Effector CD4-positive, alpha-beta T cell (primary cell): ENCODE measurements at places on chromosomes 5 and 9.

DNA sequence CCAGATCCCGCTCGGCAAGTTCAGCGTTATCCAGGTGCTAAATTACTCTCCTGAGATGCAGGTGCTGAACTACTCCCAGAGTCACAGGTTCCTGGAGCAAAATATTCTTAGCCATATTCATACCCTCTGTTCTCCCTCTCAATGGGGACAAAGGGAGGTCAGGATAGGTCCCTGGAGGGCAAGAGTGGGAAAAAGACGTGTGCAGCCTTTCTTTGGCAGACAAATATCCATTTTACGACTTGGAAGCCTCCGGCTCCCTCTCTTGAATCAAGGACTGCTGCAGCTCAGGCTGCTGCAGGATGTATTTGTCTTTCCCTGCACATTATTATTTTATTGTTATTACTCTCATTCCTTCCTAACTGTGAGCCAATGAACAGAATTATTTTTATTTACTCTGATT, 590.2 kb downstream of the NR2F1-AS1 start:
- DNase-seq = no peak

- no peak for DNase-seq
Observed at GRCh38 chr5:35660451-35660850, 42.8 kb downstream of the SPEF2 start.

DNA sequence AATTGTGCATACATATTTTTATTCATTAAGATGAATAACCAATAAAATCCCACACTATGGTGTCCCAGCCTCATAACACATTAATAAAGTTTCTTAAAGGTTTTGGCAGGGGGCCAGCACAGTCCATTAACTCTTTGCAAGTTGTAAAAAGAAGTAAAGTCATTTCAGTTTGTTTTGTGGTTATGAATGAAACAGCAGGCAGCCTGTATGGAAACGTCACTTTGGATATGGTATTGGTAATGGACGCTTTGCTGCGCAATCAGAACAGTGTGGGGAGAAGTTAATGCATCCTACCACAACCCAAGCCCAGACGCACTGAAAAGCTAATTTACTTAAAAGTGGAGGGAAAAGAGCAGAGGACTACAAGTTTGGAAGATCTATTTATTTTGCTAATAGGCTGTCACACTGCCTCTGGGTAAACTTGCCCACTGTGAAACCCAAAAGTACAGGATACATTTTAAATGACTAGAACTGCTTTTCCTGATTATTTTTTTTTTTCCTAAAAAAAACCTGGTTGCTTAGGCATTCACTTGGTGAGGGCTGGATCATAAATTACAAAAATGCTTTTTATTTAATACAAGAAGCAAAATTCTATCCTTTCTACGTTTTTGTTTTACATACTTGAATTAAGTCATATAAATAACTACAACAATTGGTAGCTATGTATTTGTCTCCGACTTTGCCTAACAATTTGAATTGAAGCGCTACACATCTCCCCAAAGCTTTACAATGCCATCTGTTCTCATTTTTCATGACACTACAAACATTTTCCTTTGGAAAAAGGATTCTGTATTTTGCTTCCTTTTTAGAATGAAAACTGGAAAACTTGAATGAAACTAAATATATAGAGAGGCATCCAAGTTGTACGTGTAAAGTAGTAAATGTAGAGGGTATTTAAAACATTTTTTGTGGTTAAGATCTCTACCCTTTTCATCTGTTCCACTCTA, 104.3 kb downstream of the NFIB start:
- no peak for DNase-seq

DNA sequence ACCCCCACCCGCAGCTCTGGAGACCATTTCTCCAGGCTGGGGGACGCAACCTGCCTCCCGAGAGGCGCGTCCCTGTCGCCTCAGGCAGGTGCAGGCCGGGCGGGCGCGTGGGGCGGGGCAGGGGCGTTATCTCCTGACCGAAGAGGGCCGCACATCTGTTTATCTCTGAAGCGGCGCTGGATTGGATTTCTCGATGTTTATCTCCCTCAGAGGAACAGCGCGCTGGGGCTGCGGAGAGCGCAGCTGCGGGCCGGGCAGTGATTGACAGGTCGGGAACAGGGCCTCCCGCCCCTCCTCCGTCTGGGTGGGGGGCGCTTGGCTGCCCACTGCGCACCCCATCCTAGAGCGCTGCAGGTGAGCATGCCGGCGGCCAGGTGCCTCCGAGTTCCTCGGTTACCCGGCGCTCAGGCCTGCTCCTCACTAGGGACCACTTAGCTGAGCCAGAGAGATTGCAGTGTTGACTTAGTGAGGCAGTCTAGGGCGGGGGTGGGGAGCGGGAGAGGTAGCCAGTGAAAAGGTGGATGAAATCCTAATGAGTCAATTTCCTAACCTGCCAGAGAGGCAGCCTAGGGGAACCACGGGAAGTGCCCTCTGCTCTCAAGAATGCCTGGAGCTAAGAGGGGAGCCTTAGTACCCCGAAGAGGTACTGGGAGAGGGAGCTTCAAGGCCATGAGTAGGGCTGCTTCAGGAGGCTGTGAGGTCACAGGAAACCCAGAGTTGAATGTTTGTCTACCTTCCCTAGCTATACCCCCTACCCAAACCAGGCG, 39.6 kb upstream of the TIFAB start:
- no peak for DNase-seq

GRCh38 chr5:127409921-127410675, 107.3 kb upstream of the PRRC1 start:
- no peak for DNase-seq

DNA sequence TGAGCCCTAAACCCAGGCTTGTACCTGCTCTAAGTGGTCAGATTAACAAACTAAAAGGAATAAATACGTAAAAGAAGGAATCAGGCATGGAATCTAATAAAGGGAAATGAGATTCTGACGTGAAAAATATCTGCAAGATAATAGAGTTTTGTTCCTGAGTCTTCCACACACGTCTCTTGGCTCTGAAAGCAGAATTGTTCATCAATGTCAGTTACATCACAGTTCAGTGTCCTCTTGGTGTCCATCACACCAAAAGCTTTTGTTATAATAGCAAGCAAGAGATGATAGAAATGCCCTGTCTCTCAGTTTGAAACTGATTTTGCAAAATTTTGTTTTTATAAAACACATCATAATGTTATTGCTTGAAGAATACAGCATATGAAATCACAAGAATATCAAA, 34.7 kb upstream of the NMUR2 start:
- no peak for DNase-seq

GRCh38 chr5:15607076-15607475, 107.1 kb downstream of the FBXL7 start:
- DNase-seq = no peak

GRCh38 chr5:142698447-142699183, 12.7 kb upstream of the FGF1 start:
- DNase-seq = no peak

GRCh38 chr5:135430135-135430437, 17.1 kb downstream of the DCANP1 start:
- no peak for DNase-seq

DNA sequence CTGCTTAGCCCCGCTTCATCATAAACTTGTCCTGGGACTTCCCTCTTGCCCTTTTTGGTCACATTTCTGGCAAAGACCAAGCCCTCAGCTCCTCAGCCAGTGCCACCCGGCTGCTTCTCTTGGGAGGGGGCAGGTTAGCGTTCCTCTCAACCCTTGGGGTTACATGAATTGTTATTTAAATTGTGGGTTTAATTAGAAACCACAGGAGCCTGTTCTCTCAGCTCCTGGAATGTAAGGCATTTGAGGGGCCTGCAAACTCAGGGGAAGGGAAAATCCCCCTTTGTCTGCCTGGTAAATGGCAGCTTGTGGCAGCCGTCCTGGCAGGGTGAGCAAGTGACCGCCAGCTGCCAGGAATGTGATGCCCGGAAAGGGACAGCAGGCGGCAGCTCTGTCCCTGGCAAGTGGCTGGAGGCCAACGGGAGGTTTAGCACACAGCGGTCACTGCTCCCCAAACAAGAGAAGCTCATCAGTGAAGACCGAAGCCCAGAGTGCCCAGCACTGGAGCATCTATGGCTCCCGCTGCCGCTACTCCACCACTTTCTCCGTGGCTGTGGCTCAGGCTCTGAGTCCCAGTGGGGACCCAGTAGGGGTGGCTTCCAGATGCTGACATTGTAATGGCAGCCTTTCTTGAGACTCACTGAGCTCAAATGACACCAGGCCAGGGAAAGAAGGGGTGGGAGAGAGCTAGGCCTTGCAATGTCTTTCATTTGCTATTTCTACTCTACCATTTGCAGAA, 51.7 kb downstream of the SHB start:
- DNase-seq = no peak

- DNase-seq = no peak
Observed at GRCh38 chr9:125690679-125691078, 16.3 kb downstream of the MAPKAP1 start.

DNA sequence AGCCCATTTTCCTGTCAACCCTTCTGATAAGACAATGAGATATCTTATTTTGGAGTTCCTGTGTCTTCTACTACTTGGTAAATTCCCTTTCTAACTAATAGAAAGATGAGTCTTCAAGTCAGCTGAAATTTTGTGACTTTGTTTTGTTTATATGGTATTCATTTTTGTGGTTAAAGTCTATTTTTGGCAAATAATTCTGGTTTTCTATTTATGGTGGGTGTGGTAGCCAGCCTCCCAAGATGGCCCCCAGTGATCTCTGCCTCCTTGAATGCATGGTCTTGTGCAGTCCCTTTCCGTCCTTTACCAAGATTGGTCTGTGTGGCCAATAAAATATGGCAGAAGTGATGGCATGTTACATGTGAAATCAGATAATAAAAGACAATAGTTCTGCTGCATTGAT, 91.5 kb downstream of the NR3C1 start:
- no peak for DNase-seq

GRCh38 chr9:36399980-36400331, at the start of gene RNF38:
Gene RNF38, minus strand, starts transcription at chr9:36400269. Its CDS starts 161 bp downstream, at chr9:36400108.
- peak; percentile 63 for DNase-seq

DNA sequence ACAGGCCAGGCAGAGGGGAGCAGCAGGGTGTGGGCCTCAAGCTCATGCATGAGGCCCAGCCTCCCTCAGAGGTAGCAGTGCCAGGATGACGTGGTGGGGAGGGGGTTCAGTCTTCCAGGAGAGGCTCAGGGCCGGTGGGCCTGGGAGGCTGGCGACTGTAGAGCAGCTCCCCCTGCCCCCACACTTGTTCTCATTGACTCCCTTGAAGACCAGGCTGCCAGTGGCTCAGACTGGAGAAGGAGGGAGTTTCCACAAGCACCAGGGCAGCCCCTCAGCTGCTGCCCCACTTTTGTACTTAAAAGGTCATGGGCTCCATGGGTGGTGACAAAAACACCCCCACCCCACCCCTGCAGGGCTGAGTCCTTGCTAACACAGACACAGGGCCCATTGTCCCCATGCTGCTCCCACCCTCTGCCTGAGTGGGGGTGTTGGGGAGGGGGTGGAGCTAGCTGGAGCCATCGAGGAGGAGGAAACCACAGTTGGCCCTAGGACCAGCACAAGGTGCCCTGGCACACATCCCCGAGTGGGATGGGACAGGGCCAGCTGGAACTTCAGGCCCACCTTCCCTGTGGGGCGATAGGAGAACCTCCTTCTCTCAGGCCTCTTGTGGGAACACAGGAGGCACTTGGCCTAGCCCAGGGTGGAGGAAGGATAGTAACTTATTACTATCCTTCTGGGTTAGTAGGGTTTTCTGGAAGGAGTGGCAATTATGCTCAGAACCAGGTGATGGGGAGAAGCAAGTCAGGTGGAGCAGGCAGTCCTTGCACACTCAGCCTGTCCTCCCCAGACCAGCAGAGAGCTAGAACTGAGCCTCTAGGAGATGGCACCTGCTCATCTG, 10.7 kb downstream of the PDLIM4 start:
- no peak for DNase-seq

DNA sequence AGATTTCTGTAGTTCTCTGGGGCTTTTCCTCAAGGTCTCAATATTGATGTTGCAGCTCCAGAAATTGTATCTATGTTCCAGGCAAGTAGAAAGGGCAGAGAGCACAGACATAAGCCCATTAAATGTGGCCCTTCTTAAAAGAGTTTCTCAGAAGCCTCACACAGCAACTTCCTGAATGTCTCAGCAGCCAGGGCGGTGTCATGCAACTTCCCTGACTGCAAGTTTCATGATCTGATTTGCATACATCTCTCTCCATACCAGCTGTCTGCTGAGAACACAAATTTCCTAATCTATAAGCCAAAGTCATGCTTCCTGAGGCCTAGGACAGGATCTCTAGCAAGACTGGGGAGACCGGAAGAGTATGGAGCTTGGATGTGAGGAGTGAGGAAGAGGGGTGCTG, 13.0 kb downstream of the RGS7BP start:
- DNase-seq = no peak

GRCh38 chr5:145110834-145111233, 724.3 kb downstream of the PRELID2 start:
- DNase-seq = no peak

DNA sequence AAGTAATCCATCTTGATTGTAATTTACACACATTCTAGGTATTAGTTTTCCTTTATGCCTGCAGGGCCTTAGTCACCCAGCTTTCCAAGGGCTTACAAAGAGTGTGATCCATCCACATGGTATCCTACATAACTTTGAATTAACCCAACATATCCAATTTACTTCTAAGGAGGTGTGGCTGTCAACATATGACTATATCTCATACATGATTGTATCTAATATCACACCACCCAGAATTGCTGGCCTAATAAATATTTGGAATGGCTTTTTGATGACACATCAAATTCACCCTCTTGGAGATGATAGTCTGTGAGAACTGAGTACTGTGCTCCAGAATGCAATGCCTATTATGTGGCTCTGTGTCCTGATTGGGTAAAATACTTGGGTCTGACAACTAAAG, 363.3 kb upstream of the GRIN3A start:
- DNase-seq = no peak

GRCh38 chr9:99300103-99300439, 78.0 kb downstream of the SEC61B start:
- DNase-seq = no peak

DNA sequence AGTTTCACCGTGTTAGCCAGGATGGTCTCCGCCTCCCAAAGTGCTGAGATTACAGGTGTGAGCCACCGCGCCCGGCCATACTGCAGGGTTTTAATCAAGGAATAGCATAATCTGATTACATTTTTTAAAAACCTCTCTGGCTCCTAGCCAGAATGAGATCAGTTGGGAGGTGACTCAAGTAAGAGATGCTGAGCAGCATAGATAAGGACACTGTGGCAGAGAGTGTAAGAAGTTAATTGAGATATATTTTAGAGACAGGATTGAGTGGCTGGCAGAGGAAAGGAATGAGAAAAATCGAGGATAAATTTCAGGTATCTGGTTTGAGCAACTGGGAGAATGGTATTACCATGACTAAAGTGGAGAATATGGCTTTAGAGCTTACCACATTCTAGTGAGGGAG, 7.3 kb upstream of the RIGI start:
- no peak for DNase-seq
